ENCODE measurements at places on chromosomes 12 and 14.

GRCh38 chr12:4610481-4610880, 38.4 kb downstream of the AKAP3 start:
- DNase-seq: no peak

DNA sequence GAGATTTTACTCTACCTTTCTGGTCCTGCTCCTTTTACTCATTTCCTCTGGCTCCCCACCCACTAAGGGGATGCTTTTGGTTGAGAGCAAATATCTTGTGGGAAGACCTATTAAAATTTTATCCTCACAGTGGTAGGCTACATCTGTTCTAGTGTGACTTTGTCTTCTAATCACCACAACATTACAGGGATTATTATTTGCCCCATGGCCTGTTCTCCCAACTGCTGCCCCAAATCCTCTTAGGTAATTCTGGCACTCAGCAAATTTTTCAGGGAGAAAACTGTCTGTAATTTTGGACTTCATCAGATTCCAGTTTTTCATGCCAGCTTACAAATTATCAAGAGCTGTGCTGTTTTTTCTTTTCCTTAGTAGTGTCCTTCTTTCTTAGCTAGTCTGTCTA, 172.3 kb downstream of the GPHN start:
- DNase-seq: no peak

GRCh38 chr14:95111507-95112164, 45.7 kb downstream of the DICER1 start:
- no peak for DNase-seq

GRCh38 chr14:76537906-76538647, 162.1 kb downstream of the ESRRB start:
- DNase-seq: no peak

- no peak for DNase-seq
These were observed 10.1 kb downstream of the NUDT4 start for GRCh38 chr12:93387780-93388179.

- DNase-seq: no peak
These were observed 4.3 kb downstream of the TTC6 start for GRCh38 chr14:37599507-37600368.
